Dorsolateral prefrontal cortex (tissue), 122 donors: ENCODE measurements at places on chromosomes 13 and 19.

- DNase-seq, result no peak
Observed at GRCh38 chr13:53064731-53065130, 36.1 kb downstream of the OLFM4 start.

DNA sequence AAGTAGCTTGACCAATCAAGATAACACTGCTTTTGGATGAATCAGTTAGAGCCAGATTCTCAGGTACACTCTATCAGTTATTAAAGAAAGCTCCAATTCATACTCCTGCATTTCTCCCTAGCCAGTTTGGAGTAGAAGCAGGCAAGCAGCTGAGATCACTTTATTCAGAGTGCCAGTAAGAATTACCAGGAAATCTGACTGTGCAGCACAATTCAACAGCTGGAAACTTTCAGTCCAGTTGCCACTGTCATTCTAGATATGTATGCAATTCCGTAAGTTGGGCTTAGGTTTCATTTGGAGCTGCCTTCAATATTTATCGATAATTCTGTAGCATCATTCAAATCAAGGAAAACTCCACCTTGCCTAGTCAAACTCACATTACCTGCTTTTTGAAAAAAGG, 2625.6 kb upstream of the PCDH20 start:
- no peak for DNase-seq

- DNase-seq, result peak; percentile 24
Observed at GRCh38 chr19:18995804-18996241, 37.5 kb downstream of the SUGP2 start.

- DNase-seq, result no peak
Observed at GRCh38 chr19:34367624-34367957, 2.6 kb downstream of the GPI start.

GRCh38 chr13:98525456-98526181, 51.3 kb downstream of the STK24 start:
- DNase-seq, result no peak
